Adipocyte (in vitro differentiated cells): ENCODE measurements at places on chromosomes 16 and 17.

- no peak for DNase-seq
These were observed 13.4 kb downstream of the FBF1 start for GRCh38 chr17:75927286-75927922.

DNA sequence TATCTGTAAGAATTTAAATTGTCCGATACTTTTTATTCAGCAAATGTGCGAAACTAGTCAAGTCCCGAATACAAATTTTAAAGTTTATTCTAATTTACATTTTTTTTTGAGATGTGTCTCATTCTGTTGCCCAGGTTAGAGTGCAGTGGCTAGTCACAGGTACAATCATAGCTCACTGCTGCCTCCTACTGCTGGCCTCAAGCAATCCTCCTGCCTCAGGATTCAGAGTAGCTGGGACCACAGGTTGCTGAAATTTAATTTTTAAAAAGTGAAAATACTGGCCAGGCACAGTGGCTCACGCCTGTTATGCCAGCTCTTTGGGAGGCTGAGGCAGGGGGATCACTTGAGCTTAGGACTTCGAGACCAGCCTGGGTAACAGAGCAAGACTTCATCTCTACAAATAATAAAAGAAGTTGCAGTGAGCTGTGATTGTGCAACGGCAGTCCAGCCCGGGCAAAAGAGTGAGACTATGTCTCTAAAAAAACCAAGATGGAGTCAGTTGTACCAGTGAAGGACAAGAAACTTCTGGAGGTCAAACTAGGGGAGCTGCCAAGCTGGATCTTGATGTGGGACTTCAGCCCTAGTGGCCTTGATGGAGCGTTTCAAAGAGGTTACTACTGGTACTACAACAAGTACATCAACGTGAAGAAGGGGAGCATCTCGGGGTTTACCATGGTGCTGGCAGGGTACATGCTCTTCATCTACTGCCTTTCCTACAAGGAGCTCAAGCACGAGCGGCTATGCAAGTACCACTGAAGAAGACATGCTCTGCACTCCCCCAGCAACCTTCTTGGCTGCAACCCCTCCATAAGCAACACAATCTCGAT, 5.6 kb downstream of the POLG2 start:
- DNase-seq, result peak; percentile 55

DNA sequence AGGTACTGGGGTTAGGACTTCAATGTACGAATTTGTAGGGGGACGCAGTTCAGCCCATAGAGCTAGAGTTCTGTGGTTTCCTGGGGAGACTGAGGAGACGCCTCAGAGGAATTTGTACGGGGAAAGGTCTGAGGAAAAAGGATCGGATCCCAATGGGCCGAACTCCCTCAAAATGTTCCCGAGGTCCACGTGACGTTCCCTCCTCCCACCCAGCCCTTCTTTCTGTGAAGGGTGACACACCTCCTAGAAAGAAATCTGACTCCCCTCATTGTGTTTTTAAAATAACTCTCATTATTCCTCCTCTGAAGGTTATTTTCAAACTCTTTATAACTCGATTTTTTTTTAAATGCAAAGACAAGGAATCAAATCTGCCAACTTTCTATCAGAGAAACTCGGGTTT, 8.6 kb downstream of the RGS9 start:
- DNase-seq, result no peak

GRCh38 chr17:78601577-78602190, 24.5 kb upstream of the DNAH17 start:
- no peak for DNase-seq

DNA sequence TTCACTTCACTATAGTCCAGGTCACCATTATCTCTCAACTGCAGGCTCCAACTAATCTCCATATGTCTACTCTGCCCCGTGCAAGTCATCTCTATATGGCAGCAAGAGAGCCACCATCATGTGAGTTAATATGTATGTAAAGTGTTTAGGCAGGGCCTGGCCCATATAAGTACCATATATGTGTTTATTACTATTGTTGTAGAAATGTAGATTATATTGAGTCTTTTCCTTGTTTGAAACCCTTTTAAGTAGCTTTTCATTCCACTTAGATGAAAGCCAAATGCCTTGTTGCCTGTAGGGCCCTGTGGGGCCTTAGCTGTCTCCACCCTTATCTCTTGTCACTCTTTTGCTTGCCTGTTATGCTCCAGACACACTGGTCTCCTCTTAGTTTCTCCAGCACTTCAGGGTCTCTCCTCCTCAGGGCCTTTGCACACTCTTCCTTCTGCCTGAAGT, 164.0 kb downstream of the PHKB start:
- DNase-seq, result no peak

- DNase-seq, result no peak
These were observed 13.0 kb downstream of the MT1X start for GRCh38 chr16:56695246-56695645.

- DNase-seq, result no peak
These were observed 5.9 kb downstream of the NDUFAB1 start for GRCh38 chr16:23590181-23590580.

GRCh38 chr17:33509331-33509730, 216.2 kb upstream of the ASIC2 start:
- DNase-seq, result no peak

- DNase-seq, result peak; percentile 94
These were observed 45.8 kb upstream of the PVALEF start for GRCh38 chr17:81119223-81120148.

- no peak for DNase-seq
These were observed 751 bp upstream of the DOC2B start for GRCh38 chr17:182050-182751.

- peak; percentile 36 for DNase-seq
These were observed 45.7 kb downstream of the OMG start for GRCh38 chr17:31251105-31251969.

GRCh38 chr16:15639061-15639568, 3.8 kb downstream of the MARF1 start:
- no peak for DNase-seq

GRCh38 chr16:23334457-23334853, 32.4 kb downstream of the SCNN1B start:
- DNase-seq, result no peak

DNA sequence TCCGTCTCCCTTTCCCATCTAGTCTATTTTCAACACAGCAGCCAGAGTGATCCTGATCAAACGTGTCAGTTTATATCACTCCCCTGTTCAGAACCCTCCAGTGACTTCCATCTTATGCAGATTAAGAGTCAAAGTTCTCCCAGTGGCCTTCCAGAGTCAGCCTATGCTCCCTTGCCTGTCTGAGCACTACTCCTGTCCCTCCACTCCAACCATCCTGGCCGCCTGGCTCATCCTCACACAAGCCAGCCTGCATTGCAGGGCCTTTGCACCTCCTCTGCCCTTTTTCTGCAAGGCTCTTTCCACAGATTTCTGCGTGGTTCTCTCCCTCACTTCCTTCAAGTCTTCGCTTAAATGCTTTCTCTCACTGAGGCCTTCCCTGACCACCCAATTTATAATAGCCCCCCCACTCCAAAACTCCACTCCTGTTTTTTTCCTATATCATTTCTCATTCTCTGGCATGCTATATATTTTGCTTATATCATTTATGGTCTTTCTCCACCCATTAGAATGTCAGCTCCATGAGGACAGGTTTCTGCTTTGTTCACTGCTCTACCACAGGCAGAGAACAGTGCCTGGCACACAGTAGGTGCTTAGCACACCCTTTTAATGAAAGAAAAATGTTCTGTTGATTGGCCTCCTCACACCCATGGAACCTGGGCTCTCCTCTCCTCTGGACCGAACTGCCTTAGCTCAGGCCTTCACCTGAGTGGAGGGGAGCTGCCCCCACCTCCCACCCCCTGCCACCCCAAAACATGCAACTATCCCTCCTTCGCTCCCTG, 9.3 kb downstream of the SAMD14 start:
- DNase-seq, result no peak

- no peak for DNase-seq
These were observed 2336.1 kb downstream of the TP53TG3F start for GRCh38 chr16:35795361-35796029.
